ENCODE measurements at places on chromosomes 1 and 21. TPM values are rescaled to one million over a fixed set of nuclear protein-coding genes. Genes with fewer than 3 reads are reported as not detected.

DNA sequence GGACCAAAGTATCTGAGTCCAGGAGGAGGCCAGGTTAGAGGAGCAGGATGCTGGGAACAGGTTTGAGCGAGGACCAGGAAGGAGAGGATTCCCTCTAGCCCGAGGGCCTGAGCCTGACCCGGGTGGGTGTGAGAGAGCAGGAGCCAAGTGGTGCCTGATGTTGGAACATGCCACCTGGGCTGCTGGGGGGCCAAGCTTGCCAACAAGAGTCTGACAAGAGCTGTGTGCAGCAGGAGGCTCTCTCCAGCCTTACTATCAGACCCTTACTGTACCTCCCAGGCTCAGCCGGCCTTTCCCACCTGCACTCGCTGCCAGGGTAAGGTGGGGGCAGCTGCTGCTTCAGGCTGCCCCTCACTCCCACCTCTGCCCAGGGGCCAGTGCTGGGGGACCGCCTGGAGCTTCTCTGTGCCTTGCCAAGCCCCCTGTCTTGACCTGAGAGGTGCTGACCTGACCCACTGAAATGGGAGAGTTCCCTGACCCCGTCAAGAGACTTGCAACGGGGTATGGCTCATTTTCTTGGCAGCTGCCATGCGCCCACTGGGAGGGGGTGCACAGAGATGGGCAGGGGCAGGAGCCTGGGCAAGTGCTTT, 159.6 kb upstream of the VAMP3 start:
- DNase-seq = no peak

- no peak for DNase-seq
These were observed 31.9 kb downstream of the MROH9 start for GRCh38 chr1:170967042-170967910.

DNA sequence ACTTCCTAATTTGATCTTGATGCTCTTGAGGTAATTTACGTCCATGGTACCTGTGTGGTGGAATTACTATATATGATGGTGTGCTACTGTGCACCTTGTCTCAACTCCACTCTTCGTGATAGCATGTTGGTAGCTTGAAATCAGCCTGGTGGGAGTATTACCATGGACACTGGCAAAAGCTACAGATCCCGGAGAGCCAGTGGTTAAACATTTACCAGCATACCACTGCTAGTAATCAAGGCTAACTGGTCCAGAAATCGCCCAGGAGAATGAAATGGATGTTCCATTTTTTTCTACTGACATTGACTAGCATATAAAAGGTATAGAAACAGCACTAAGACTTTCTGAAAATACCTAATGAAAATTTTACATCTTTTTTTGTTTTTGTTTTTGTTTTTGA, 30.6 kb downstream of the ELK4 start:
- DNase-seq = no peak

The PHGDH gene
- 33.9 TPM for total RNA-seq

The GPR37L1 gene
- total RNA-seq = 0.05 TPM

- no peak for DNase-seq
These were observed 2022.8 kb downstream of the NCAM2 start for GRCh38 chr21:23020969-23021368.

The INSRR gene
- 0.05 TPM for total RNA-seq

- DNase-seq = no peak
These were observed 539.5 kb downstream of the MATN1 start for GRCh38 chr1:30183895-30184294.

DNA sequence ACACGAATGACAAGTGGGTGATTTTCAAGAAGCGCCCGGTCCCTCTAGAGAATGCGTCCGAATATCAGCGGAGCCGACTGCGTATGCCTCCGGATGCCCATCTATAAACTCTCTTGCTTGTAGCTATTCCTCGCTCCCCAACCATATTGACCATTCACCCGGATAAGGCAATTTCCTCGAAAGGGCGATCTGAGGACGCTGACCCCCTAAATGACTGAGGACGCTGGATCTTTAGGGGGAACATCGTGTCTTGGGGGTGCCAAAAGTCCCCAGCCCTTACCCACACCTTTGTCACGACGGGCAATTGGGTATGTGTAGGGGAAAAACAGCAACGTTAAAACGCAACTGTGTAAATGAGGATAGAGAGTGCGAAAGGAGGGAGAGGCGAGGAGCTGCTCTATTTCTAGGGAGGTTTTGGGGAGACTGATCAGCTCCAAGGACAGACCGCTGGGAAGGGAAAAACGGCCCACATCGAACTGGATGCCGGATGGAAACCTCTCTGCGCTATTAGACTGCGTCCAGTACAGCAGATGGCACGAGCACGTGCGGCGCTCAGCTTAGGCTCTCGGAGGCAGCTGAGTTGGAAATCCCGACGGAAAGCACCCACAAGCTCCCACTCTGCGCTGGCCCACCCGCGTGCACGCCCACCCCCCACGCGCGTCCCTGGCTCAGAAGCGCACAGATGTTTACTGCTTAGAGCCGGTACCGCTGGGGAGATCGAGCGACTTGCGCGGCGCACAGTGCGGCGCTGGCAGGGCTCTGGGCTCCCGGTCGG, 2.9 kb upstream of the PRRX1 start:
- DNase-seq = peak; percentile 32

GRCh38 chr1:218377143-218377660, 32.1 kb downstream of the TGFB2 start:
- no peak for DNase-seq

DNA sequence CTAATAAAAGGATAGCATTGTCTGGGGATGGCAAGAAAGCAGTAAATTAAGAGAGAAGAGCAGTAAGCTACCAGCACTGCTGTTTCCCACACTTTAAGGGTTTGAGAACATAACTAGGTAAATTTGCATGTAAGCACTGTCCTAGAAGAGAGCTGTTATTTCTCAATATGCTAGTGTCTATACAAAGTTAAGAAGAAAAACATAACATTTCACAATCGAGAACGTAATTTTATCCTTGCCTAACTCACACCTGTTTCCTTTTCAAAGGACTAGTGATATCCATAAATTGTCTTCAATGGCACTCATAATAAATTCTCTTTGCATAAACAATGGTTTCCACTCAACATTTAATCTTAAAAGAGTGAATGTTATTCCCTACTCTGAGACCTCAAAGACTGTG, 576.0 kb downstream of the PTBP2 start:
- DNase-seq = no peak

DNA sequence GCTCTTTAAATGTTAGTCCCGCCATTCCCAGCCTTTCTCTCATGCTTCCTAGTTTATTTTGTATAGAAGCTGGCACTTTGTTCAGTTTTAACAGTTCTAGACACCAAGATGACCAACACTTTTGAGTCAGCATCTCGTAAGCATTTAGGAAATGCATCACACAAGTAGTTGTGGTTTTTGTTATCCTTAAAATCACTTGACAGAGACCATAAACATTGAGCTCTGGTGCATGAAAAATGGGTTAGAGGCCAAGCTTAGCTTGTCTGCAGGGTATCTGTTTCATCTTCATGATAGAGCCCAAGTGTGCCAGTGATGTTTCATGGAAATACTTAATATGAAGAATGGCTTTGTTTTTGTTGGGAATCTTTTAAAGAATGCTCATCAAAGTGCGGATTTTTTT, 159.7 kb downstream of the DISP1 start:
- DNase-seq = no peak

The HP1BP3 gene
- 128 TPM for total RNA-seq

The ERICH3 gene
- not detected for total RNA-seq

The LCK gene
- 1.2 TPM for total RNA-seq

- DNase-seq = no peak
These were observed 999 bp downstream of the THAP3 start for GRCh38 chr1:6625584-6626149.

GRCh38 chr1:90187323-90187585, 192.3 kb downstream of the ZNF326 start:
- DNase-seq = no peak

- no peak for DNase-seq
These were observed 13.7 kb upstream of the CPLANE2 start for GRCh38 chr1:16250524-16251251.

- no peak for DNase-seq
These were observed 5.8 kb upstream of the LORICRIN start for GRCh38 chr1:153253693-153254092.

- no peak for DNase-seq
These were observed 2.2 kb upstream of the FHAD1 start for GRCh38 chr1:15244813-15245212.

The CTSS gene
- total RNA-seq = 77.4 TPM

The SHISA4 gene
- 49.0 TPM for total RNA-seq

DNA sequence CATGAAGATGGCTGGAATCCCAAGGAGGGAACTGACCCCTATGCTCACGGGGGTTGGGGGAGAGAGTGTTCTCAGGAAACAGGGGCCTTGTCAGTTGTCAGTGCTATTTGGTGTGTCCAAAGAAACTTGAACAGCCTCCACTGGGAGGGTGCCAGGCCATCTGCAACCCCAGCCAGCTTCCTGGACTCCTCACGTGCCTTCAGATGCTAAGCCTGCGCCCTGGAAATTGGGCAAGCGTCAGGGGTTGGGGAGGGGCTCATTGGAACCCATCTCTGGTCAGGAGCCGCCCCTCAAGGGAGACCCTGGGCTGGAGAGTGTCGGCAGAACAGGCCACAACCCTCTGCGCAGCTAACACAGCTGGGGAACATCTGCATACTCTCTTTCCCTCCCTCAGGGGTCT, 13.1 kb upstream of the LHX4 start:
- no peak for DNase-seq

- DNase-seq = no peak
These were observed 2.8 kb downstream of the DHCR24 start for GRCh38 chr1:54884135-54884586.

The GPR25 gene
- not detected for total RNA-seq

GRCh38 chr1:235511470-235512240, 7.4 kb upstream of the B3GALNT2 start:
- DNase-seq = no peak

DNA sequence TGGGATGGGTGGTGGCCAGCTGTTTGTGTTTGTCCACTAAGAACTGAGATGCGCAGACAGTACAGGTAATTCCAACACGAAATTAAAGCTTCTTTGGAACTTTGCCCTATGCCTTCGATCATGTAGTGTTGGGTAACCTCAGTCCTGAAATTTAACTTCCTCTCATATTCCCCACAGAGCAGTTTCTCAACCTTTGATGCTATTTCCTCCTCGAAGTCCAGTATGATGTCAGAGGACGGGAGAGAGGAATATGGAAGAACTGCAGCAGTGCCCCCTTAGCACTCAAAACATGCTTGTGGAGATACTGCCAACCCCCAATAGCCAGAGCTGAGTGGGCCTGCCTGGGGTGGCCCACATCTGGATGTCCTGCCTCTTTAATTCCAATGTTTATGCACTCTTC, 3.6 kb downstream of the LPAR3 start:
- no peak for DNase-seq

The KIF26B gene
- total RNA-seq = 0.13 TPM

The WDR64 gene
- total RNA-seq = not detected

The LRRC3 gene
- 1.4 TPM for total RNA-seq

GRCh38 chr21:16605597-16605996, 875.8 kb downstream of the USP25 start:
- DNase-seq = no peak

- DNase-seq = no peak
These were observed 41.7 kb upstream of the DISC1 start for GRCh38 chr1:231584921-231585320.

The UBE4B gene
- 42.9 TPM for total RNA-seq

GRCh38 chr21:43343095-43343991, 83.6 kb downstream of the SIK1 start:
- DNase-seq = no peak

The RAB3B gene
- total RNA-seq = not detected

- DNase-seq = no peak
These were observed 582.7 kb downstream of the PTPRC start for GRCh38 chr1:199221371-199222150.

DNA sequence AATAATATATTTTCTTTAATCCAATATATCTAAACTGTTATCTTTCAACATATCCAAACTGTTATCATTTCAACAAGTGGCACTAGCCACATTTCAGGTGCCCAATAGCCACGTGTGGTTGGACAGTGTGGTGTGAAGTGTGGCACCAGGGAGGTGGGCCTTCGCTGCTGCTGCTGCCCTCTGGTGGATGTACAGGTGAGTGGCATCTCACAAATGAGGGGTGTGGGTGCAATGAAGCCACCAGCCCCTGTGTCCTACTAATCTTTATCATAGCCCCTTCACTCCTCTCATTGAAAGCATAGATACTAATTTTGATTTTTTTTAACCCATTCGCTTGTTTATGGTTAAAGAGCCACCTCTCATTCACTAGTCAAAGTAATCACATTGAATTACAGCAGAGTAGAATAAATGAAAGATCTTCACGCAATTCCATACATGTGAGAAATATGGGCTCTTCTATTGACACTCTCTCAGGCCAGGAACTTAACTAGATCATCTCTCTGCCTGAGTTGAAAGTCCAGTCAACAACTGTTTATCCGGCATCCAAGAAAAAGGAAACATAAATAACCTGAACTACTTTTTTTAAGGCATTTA, 499.2 kb downstream of the OMA1 start:
- DNase-seq = no peak

- DNase-seq = no peak
These were observed 53.3 kb downstream of the TAS1R2 start for GRCh38 chr1:18805925-18806849.

GRCh38 chr1:185934476-185935189, 200.4 kb downstream of the HMCN1 start:
- DNase-seq = no peak

GRCh38 chr1:150516050-150516591, 569 bp downstream of the FALEC start:
- no peak for DNase-seq

DNA sequence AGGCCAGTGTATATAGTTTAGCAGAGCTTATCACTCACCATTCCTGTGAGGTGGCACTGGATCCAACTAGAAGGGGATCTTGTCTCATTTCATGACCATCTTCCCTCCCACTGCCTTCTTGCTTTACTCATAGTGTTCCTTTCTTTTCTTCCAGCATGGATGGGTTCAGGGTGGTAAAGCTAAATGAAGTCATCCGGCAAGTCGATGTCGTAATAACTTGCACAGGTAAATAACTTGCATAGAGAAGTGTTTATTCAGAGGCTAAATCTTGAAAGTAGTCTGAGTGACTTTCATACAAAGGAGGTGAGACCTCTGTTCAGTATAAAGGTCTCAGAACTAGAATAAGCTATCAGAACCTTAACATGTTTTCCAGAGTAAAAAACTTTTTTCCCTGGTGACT, 16.6 kb upstream of the STRIP1 start:
- DNase-seq = no peak

- DNase-seq = no peak
These were observed 43.9 kb upstream of the LAMC2 start for GRCh38 chr1:183142171-183142570.

DNA sequence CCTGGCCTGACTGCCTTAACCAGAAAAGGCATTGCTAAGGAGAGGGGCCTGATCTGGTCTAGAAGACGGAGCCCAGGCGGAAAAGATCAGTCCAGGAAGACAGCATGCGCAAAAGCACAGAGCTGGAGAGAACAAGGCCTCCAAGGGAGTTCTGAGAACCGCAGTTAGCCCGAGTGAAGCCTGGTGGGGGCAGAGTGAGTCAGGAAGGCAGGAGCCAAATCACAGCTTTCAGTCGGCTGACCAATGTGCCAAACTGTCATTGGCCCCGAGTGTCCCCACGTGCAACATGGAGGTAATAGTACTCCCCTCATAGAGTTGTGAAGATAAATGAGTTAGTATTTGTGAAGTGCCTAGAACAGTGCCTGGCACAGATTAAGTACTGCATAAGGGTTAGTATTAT, 1.2 kb upstream of the TSPAN2 start:
- peak; percentile 50 for DNase-seq

The TMEM167B gene
- total RNA-seq = 34.3 TPM

GRCh38 chr1:209911746-209912145, 26.3 kb upstream of the SYT14 start:
- DNase-seq = no peak

- no peak for DNase-seq
These were observed 534.5 kb downstream of the PTPRC start for GRCh38 chr1:199173356-199173755.

The ATAD3C gene
- 2.4 TPM for total RNA-seq

GRCh38 chr1:24925963-24926362, 4.1 kb downstream of the RUNX3 start:
- DNase-seq = no peak
